Kidney capillary endothelial cell (primary cell): ENCODE measurements at places on chromosomes 11 and 22.

DNA sequence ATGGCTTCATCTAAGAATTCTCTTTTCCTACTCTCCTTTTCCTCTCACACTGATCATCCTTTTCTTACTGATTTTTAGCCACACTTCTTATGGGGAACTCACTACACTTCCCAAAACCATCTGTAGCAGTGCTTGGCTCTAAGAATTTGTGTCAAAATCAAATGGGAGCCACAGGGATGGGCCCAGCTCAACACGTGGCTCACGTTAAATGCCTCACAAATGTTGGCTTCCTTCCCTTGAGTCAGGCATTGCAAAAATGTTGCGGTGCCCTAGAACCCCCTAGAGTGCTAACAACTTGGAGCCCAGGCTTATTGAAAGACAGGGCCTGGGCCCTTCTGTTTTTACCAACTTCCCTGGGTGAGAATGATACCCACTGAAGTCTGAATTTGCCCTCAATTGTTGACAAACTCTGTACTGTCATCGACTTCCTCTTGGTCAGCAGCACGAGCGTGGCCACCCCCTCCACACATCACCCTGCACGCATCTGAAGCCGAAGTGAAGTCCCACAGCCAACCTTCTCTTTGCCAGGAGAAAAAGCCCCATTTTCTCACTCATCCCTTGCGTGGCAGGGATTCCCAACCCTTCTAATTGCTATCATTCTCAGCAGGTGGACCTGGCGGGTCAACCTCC is 69.7 kb downstream of the ELFN2 start:
- DNase-seq = no peak

DNA sequence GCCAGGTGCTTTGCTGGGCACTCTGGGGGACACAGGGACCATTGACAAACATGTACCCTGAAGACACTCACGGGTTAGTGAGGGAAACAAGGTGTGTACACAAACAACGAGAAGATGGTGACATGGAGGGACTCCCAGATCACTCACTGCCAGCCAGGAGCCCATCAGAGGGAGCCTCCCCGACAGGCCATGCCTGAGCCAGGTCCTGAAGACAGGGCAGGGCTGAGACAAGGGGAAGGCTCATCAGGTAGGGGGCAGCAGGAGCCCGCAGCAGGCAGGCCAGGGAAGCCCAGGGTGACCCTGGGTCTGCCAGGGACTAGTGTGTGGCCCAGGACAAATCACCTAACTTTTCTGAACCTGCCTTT is 127.9 kb downstream of the BUD13 start:
- no peak for DNase-seq

DNA sequence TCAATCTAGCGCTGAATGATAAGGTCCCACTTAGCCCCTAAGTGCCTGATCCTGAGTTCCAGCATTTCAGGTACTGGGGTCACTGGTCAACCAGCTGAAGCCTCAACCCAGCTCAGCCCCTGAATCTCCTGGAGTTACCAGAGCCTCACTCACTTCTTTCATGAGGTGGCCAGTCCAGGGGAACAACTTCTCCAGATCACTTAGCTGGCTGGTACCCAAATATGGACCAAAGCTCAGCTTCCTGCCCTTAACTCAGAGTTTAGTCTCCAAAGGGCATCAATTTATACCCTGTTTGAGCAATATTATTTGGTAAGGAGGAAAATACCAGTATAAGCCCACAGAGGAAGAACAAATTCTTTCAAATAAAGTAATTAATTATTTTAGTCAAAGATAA is 105.6 kb downstream of the SLC1A2 start:
- DNase-seq = no peak

DNA sequence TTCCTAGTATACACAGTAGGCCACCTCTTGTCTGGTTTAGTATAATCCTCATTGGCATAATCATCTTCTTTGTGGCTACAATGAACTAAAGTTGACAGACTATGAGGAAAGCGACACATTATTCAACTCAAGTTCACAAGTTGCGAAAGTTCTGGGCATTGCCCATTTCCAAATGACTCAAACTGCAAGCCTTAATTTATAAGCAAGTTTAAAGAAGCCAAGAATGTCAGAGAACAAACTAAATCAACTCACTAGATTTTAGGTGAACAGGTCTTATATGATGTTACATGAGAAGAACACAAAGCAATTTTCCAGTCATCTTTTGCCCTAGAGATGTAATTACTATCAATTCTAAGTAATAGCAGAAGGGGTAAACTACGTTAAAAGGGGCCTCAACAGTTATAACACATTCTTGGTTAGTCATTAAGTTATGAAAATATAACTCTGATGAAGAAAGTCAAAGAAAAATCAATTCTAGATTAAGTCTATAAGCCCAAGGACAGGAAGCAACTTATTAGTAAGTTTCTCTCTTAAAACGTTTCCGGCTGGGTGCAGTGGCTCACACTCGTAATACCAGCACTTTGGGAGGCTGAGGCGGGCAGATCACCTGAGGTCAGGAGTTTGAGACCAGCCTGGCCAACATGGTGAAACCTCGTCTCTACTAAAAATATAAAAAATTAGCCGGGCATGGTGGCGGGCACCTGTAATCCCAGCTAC is 21.5 kb downstream of the PICALM start:
- DNase-seq = no peak

DNA sequence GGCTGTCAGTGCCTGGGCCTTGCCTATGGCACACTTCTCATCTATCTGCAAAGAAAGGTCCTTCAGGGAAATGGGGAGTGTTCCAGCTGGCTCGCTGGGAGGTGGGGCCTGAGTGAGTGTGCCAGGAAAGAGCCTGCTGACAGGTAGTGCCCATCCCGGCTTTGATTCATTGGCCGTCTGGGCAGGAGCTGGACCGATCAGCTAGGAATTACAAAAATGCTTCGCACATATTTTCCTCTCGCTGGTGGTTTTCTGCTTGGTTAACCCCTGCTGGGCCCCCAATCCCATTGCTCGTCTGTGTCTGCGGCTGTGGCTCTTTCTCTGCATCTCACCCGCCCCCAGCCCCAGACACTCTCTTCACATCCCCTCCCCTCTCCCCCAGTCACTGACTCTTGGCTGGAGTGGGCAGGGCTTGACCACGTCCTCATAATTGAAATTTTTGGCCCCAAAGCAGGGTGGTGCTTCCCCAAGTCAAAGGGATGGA is 10.8 kb downstream of the LIF start:
- no peak for DNase-seq

DNA sequence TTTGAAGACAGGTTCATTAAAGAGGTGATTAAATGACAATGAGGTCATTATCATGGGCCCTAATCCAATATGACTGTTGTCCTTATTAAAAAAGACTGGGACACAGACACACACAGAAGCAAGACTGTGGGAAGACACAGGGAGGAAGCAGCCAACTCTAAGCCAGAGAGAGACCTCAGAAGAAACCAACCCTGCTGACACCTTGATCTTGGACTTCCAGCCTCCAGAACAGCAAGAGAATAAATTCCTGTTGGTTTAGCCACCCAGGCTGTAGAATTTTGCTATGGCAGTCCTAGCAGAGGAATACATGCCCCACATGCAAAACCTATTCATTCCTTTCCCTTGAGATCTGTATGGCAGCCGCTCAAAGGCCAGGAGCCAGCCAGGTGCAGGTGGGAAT is 35.6 kb upstream of the CACNG2 start:
- DNase-seq = no peak

DNA sequence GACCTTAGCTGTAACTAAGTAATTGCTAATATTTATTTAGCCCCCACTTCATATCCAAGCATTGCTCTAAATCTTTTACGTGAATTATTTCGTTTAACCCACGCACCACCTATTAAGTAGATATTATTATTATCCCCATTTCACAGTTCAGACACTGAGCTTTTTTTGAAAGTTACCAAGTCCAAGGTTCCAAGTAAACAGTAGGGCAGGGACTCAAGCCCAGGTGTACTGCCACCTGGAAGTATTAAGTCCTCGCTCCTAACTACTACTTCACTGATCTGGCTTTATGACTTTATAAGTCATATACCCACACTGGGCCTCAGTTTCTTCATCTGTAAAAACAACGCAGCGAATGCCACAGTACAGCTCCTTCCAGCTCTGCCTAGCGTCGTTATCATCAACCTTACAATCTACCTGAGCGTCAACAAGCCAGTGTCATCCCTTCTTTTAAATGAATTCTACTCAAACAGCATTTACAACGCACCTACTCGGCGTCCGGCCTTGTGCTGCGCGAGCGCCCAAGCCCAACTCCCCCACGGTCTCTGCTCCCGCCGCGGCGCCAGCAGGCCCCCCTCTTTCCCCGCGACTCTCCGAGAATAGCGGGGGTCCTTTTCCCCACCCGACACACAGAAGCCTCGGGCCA is 624 bp downstream of the TMEM41B start:
- no peak for DNase-seq

GRCh38 chr22:35705141-35705540 is 12.5 kb upstream of the APOL5 start:
- DNase-seq = peak; percentile 30

DNA sequence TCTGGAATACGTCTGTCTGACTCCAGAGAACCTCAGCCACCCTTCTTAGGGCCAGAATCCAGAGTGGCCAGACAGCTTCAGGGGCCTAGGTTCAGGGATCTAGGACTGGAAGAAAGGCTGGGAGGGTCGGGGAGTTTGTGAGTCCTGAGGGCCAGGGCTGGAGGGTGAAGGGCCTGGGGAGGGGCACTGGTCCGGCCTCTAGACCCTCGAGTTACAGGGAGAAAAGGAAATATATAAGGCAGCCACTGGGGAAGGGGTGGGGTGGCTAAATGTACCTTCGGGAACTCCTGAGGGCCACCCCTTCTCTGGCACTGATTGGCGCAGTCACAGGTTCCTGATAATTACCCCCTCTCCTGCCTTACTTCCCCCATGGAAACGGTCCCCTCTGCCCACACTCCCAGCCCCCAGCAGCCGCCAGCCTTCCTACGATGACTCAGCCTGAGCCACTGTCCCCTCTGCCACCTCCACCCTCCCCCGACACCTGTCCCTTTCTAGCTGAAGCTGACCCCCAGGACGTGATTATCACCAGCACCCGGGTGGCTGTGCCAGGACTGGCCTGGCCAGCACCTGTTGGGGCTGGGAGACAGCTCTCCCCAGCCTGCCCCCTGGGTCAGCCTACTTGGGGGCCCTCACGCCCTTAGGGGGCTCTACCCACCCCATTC is 26.4 kb downstream of the MB start:
- no peak for DNase-seq

- DNase-seq = no peak
Measured at GRCh38 chr11:125129316-125129993, 18.0 kb upstream of the TMEM218 start.

DNA sequence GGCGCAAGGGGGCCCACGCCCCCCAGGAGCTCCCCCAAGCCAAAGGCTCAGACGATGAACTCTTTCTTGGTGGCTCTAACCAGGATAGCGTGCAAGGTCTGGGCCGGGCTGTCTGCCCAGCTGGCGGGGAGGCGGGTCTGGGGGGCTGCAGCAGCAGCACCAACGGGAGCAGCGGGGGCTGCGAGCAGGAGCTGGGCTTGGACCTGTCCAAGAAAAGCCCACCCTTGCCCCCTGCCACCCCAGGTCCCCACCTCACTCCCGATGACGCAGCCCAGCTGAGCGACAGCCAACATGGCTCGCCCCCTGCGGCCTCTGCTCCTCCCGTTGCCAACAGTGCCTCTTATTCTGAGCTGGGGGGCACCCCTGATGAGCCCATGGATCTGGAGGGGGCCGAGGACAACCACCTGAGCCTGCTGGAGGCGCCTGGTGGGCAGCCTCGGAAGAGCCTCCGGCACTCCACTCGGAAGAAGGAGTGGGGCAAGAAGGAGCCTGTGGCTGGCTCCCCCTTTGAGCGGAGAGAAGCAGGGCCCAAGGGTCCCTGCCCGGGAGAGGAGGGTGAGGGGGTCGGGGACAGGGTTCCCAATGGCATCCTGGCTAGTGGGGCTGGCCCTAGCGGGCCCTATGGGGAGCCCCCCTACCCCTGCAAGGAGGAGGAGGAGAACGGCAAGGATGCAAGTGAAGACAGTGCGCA is 21.6 kb upstream of the TMEM191C start:
- DNase-seq = no peak

GRCh38 chr11:44028401-44028800 is 19.4 kb upstream of the ACCSL start:
- DNase-seq = no peak
